ENCODE measurements at places on chromosomes 1 and 21. TPM values are rescaled to one million over a fixed set of nuclear protein-coding genes. Genes with fewer than 3 reads are reported as not detected.

DNA sequence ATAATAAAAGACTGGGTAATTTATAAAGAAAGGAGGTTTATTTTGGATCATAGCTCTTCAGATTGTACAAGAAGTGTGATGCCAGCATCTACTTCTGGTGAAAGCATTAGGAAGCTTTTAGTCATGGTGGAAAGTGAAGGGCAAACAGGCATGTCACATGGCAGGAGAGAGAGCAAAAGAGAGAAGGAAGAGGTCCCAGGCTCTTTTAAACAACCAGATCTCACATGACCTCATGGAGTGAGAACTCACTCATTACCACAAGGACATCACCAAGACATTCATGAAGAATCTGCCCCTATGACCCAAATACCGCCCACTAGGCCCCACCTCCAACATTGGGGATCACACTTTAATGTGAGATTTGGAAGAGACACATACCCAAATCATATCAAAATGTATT, 10.0 kb downstream of the RPTN start:
- DNase-seq, result no peak

- no peak for DNase-seq
Observed at GRCh38 chr1:44926311-44926781, 60.0 kb downstream of the EIF2B3 start.

Gene LCE3B
- not detected for total RNA-seq

Gene SLC19A1
- total RNA-seq, result 2.7 TPM

- no peak for DNase-seq
Observed at GRCh38 chr1:197620714-197621163, 154.5 kb downstream of the DENND1B start.

DNA sequence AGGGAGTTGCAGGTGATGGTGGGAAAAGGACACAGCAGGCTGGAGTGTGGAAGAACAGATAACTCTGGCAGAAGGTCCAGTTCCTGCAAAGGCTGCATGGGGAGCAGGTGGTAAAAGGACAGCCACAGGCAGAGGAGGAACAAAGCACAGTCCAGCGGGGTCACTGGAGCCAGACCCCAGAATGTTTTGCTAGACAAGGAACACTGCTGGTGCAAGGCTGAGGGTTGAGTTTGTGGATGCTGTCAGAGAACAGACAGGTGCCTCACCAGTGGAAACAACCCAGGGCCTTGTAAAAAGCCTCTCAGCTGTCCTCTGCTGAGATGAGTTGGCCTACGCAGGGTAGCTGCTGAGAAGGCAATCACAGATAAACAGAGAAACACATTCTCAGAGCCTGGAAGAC, 101.7 kb downstream of the SSBP3 start:
- no peak for DNase-seq

DNA sequence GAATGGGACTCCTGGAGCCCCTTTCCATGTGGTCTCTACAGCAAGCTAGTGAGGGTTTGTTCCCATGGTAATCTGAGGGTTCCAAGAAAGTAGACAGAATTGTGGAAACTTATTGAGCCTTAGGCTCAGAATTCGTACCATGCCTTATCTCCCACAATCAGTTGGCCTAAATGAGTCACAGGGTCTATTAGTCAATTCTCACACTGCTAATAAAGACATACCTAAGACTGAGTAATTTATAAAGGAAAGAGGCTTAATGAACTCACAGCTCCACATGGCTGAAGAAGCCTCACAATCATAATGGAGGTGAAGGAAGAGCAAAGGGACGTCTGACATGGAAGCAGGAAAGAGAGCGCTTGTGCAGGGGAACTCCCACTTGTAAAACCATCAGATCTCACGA, 106.6 kb upstream of the CXADR start:
- no peak for DNase-seq

Gene SPAG17
- total RNA-seq, result not detected

DNA sequence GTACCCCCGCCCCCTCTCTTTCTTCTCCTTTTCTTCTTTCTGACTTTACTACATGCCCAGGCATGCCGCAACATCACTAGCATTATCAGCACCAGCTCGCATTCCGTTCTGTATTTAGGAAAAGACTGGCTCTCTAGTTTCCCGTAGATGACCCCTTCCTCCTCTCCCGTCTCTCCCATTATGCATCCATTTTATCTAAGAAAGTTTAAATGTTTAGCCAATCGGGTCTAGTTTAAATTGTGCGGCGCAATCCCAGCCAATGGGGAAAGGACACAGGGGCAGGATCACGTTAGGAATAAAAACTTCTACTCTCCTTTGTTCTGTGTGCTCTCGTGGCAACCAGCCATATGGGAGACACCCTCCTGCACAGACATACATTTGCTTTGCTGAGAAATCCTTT, 2.3 kb upstream of the KRTAP10-7 start:
- DNase-seq, result no peak

DNA sequence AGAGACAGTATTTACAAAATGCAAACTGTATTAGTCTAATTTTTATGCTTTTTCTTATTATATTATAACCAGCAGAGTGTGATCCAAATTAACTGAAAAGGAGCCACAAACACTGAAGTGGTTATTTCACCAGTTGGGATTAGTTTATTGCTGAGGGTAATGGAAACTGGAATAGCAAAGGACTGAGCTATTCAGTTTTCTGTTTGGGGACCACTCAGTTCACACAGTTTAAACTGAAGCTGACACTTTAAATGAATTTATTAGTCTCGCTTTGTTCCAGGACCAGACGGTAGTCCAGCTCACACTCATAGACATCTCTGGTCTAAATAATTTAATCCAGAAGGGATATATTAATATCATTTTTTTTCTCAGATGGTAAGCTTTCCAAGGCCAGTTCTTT, 410.7 kb downstream of the LTN1 start:
- DNase-seq, result no peak

Gene KCNJ15
- total RNA-seq, result 1.2 TPM

GRCh38 chr21:45283035-45283610, 4.6 kb downstream of the POFUT2 start:
- peak; percentile 60 for DNase-seq

Gene PSMB4
- 186 TPM for total RNA-seq

DNA sequence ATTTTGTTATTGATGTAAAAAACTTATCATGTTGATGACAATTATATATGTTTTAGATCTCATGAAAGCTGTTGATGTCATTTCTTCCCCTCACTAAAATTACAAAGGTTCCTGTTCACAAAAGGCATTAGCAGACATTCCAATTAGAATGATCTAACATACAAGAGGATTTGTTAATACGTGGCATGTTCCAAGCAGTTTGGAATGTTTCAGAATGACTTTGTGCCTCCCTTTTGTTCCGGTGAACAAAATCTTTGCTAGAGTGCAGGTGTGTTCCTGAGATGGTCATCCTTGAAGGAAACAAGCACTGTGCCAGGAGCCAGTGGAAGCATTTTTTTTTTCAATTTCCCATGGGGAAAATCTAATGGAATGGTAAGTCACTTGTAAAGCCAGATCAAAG, 108.0 kb upstream of the KCTD3 start:
- no peak for DNase-seq

GRCh38 chr1:78619803-78620579, at the start of gene IFI44L:
IFI44L (plus strand) TSS chr1:78620448; CDS start chr1:78627916, 7,468 bp downstream.
- no peak for DNase-seq

All from cardiac septum (tissue), 1 donor.